ENCODE measurements at places on chromosomes 11 and 22. TPM values are rescaled to one million over a fixed set of nuclear protein-coding genes. Genes with fewer than 3 reads are reported as not detected.

ADAMTS8 gene
- 2.5 TPM for total RNA-seq

VSIG2 gene
- not detected for total RNA-seq

SLC36A4 gene
- total RNA-seq: 57.0 TPM

CSRP3 gene
- not detected for total RNA-seq

KREMEN1 gene
- 11.0 TPM for total RNA-seq

OR6T1 gene
- total RNA-seq: not detected

Data from parietal lobe (tissue), 2 donors.